ENCODE measurements at places on chromosomes 6 and 20. TPM values are rescaled to one million over a fixed set of nuclear protein-coding genes. Genes with fewer than 3 reads are reported as not detected.

The VNN1 gene
- total RNA-seq: not detected

DNA sequence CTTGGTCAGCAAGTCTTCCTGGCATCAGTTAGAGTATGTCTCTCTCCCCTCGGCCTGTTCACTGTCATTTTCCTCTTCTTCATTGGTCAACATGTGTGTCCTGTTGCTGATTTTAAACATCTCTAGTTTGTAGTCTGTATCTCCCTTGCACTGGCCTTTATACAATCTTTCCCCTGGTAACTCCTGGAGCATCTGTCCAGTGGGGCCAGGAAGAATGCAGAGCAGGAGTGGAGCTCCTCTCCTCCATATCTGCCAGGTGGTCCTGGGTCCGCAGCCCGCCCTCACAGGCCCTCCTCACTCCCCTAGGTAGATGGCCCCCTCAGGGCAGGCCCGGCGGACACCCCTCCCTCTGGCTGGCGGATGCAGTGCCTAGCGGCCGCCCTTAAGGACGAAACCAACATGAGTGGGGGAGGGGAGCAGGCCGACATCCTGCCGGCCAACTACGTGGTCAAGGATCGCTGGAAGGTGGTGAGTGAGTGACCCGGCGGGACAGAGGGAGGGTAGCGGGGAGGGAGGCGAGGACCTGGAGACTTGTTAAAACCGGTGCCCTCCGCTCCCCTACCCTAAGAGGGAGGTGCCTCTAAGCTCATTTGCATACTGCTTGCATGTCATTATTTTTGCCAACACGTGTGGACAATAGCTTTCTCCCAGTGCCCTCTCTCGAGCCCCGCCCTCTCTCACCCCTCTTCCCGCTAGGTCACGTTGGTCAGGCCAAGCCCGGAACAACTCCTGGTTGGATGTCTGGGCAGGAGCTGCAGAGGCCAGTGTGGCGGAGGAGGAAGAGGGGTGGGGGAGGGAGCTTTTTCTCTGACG is 3.2 kb downstream of the TTBK1 start:
- DNase-seq: no peak

GRCh38 chr6:5664149-5664548 is 342.6 kb downstream of the NRN1 start:
- DNase-seq: no peak

- DNase-seq: no peak
These were observed 445.8 kb upstream of the CITED2 start for GRCh38 chr6:139820210-139820609.

The RALGAPA2 gene
- 10.8 TPM for total RNA-seq

DNA sequence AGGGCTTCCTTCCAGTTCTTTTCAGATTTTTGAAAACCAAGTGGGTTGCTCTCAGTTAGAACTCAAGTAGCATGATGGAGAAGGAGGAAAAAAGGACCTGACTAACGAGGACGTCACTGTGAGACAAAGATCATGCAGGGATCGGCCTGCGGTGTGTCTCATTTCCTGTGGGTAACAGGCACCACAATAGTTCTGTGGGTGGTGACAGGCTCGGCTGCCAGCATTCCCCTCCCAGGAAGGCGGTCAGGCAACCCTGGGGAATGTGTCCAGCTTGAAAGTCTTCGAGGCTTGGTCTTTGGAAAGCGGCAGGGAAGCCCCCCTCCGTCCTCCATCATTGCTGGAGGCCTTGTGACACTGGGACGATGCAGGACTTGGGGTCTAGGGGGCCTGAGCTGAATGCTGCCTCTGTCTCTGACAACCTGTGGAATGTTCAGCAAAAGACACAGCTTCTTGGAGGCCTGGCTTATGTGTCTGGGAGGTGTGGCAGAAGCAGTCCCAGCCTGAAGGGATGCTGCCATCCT is 121.0 kb downstream of the BCAS1 start:
- no peak for DNase-seq

DNA sequence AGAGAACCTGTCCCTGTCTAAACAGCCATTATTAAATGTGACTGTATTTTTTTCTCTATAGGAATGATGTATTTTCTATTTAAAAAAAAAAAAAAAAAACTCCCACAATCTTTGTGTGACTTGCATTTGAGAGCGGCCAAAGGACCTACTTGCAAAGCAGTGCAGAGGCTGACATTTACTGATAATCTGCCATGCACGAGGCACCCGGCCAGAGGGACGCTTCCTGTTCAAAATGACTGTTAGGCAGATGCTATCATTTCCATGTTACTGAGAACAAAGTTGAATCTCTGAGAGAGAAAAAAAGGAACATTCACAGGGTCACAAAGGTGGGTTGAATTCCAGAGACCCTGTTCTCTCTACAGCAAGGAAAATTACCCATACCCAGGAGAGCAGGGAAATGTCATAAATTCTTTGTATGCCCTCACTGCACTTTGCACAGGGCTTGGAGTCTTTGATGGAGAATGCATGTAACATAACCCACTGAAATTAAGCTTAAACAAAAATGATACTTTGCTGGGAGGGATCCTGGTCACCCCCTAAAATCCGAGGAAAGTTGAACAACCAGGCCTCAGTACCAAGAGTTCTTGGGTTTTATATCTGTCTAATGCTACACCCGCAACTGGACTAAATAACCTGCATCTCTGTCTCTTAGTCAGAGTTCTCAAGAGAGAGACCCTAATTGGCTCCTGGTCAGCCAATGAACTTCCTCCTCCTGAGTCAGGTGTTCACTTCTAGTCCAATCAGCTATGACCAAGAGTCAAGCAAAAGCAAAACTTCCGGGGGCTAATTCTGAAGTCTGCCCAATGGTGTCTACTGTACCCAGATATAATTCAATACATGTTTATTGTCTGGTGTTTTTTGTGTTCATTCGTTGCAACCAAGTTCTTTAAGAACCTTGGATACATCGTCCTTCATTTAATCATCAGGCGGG is 61.2 kb downstream of the GCLC start:
- no peak for DNase-seq

GRCh38 chr6:26155061-26155930 is 68.1 kb downstream of the HFE start:
- no peak for DNase-seq

DNA sequence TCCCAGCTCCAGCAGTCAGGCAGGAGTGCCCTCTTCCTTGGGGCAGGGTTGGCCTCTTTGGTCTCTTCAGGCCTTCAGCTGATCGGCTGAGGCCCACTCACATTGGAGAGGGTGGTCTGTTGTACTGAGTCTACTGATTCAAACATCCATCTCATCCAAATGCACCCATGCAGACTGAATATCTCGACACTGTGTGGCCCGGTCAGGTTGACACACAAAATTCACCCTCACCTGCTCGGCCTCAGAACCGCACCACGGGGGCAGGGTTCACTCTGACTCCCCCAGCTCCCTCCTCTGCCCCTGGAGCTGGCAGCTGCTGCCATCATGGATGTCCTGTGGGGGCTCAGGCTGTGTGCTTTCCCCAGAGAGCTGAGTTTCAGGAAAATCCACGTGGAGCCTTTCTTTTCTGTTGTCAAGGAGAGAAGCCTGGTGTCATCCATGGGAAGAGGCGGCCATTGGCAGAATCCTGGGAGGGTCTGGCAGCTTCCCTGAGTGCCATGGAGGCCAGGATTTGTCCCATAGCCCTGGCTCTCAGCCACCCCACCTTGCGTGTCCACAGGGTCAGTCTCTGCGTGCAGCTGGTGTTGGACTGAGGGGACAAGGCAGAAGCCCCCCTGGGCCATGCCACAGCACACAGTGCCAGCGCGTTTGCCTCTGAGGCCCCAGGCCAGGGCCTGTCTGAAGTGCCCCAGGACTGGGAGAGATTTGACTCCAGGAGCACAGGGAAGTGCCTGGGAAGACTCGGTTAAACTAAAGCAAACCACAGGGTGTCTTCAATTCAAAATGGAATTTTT is 114.1 kb downstream of the ERMARD start:
- no peak for DNase-seq

DNA sequence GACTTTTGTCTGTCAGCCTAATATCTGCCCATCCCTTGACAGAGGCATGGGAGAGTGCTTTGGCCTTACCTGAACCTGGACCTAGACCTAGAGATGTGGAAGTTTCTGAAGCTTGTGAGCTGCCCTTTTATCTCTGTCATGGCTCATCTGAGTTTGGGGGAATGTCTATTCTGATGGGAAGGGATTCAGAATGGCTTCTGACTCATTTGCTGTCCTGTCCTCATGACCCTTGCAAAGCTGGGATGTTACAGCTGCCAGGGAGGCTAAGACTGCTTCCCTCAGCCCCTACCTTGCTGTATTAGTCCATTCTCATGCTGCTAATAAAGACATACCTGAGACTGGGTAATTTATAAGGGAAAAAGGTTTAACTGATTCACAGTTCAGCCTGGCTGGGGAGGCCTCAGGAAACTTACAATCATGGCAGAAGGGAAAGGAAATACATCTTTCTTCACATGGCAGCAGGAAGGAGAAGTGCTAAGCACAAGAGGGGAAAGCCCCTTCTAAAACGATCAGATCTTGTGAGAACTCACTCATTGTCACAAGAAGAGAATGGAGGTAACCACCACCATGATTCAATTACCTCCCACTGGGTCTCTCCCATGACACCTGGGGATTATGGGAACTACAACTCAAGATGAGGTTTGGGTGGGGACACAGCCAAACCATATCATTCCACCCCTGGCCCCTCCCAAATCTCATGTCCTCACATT is 252.2 kb downstream of the ERMARD start:
- no peak for DNase-seq

The EFCAB8 gene
- 0.51 TPM for total RNA-seq

The ID4 gene
- 136 TPM for total RNA-seq

The SLC22A2 gene
- total RNA-seq: not detected

The BEND3 gene
- 3.9 TPM for total RNA-seq

DNA sequence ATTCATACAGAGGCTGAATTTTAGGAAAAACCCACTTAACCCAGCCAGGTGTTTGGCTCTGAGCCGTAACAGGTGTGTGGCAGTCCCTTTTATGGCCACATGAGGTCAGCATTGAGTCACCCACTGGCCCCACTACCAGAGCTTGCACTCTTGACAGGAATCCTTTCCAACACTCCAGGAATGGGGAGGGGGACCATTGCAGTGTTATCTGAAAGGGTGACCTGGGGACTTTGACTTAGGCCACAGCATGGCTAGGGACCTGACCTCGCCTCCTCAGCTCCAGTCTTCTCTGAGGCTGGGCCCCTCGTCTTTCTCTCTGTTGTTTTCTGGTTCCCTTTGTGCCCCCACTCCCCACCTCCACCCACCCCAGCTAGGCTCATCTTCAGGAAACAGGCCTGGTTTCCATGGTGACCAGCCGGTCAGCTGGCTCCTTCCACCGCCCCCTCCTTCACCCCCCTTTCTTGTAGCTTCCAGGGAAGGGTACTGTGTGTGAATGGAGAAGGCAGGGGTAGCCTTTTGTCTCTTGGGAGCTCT is 2.1 kb upstream of the TMEM151B start:
- DNase-seq: peak; percentile 25

DNA sequence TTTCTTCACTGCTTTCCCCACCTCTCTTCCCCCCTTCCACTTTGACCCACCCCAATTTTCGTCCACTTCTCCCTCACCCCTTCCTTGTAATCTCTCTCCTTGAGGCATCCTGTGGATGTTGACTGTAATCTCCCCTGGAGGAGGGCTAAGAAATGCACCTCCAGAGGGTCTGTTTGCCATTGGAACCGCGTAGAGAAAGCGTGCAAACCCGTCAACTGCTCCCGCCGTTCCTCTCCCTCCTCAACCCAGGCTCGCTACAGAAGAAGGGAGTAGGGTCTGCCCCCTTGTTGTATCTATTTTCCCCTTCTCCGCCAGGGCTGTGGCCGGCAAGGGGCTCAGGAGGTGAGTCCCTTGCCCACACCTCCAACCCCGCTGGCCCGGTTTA is 502 bp upstream of the HTR1E start:
- DNase-seq: peak; percentile 71

DNA sequence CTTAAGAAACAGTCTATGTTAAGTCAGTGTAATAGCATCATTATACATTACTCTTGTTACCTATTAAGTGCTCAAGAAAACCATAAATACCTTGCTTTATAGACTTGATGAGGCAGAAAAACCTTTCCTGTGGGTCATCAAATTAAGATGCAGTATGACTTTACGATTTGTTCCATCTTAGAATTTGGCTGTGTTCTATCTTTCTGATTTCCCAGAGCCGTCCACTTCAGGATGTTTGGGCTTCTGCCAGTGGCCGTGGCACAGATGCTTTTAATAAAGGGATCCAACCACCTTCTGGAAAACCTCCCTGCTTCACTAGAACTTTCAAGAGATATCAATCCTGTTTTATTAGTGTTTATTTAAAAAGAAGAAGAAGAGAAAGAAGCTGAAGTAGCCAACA is 71.2 kb downstream of the PDE7B start:
- DNase-seq: no peak

Measured in chondrocyte (in vitro differentiated cells).